ENCODE measurements at places on chromosomes 4 and X.

- DNase-seq = no peak
These were observed 6.3 kb downstream of the MAGEB1 start for GRCh38 chrX:30253257-30253656.

DNA sequence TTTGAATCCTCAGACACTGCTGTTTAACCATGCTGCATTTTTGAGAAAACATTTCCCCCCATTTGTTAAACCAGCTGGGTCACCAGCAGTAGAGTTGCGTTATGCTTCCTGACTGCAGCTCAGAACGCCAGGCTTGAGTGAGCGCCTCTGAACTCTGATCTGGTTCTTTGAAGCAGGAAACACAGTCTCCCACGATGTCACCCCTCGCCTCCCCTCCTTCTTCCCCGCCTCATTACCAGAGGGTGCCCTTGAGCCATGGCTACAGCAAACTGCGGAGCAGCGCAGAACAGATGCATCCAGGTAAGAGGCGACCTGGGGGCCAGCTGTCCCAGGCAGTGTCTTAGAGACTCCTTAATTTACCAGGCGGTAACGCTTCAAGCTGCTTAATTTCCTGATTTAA lies 78.4 kb downstream of the REPS2 start:
- DNase-seq = no peak

DNA sequence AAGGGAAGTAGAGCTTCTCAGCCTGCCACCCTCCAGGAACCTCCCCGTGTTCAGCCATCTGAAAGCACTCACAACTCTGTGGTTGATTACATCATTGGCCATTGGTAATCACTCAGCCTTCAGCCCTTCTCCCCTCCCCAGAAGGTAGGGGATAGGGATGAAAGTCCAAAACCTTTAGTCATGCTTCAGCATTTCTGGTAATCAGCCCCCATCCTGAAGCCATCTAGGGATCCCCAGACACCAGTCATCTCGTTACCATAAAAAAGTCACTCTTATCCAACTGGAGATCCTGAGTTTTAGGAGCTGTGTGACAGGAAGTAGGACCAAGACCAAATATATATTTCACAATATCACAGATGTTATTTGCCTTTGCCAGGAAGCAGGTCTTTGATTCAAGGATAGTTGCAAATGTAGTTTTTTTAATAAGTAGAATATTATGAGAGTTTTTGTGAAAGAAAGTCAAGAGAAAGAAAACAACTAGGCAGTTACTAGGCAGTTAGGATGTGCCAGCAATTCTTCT lies 364.6 kb upstream of the NOCT start:
- DNase-seq = no peak

DNA sequence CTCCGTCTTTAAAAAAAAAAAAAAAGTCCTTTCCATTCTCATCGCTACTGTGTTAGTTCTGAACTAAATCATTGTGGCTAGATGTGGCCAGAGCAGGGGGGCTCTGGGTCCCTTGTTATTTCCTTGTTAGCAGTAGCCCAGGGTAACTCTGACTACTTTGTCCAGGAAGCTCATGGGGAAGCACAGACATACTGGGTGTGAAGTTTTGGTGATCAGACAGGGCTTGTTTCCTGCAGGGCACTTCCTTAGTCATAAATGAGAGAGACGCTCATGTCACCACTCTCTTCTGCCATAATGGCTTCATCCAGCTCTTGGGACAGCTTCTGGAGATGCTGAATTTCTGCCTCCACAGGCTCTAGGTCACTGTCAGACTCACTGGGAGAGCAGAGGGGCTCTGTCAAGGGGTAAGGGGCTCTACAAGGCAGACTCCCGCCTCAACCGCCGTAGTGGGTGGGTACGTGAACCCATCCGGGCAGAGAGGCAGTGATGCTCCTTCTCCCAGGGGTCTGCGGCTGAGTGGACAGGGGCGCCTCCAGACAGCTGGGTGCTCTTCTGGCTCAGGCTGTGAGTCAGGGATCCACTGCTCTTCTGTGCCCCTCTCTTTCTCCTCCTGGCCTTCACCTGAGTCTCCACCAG lies 12.9 kb downstream of the STIM2 start:
- no peak for DNase-seq

GRCh38 chr4:189207872-189208271 lies 732.8 kb upstream of the FRG1 start:
- DNase-seq = no peak

DNA sequence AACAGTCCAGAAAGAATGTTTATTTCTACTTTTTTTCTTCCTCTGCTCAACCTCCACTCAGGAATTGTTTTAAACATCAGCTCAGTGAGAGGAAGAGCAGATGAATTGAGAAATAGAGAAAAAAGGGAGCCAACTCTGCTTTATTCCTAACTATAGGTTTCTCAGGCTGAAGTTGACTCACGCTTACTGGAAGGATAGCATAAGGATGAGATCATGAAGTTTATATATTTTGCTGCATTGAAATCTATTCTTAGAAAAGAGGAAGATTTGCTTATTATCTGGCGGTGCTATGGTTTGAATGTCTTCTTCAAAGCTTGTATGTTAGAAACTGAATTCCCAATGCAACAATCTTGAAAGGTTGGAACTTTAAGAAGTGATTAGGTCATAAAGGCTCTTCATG lies 1673.4 kb upstream of the PCDH7 start:
- DNase-seq = no peak

Data from HEK293T (cell line).